ENCODE measurements at places on chromosomes 11 and 22.

DNA sequence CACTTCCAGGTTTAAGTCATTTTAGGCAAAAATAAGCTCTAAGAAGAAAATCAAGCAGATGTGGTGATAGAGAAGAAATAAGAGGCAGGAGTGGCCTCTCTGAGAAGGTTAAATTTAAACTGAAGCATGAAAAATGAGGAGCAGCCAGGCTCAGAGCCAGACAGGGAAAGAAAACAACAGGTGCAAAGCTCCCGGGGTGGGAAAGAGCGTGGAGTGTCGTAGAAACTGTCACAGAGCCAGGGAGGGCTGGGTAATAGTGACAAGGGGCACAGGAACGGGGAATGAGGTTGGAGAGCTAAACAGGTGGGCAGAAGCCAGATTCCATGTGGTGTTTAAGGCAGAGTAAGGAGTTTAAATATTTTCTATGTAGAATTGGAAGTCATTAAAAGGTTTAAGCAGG lies 132.1 kb upstream of the BLID start:
- DNase-seq = no peak

DNA sequence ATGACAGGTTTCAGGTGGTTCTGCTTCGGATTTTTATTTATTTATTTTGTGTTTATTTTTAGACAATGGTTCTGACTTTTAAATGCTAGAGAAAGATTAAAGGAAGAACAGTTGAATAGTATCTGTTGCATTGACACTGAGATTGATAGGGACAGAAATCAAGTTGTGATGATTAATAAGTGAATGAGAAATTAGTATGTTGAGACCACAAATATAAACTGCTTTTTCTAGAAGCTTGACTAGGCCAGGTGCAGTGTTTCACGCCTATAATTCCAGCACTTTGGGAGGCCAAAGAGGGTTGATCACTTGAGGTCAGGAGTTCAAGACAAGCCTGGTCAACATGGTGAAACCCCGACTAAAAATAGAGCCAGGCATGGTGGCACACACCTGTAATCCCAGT lies 65.1 kb upstream of the TNRC6B start:
- DNase-seq = no peak

DNA sequence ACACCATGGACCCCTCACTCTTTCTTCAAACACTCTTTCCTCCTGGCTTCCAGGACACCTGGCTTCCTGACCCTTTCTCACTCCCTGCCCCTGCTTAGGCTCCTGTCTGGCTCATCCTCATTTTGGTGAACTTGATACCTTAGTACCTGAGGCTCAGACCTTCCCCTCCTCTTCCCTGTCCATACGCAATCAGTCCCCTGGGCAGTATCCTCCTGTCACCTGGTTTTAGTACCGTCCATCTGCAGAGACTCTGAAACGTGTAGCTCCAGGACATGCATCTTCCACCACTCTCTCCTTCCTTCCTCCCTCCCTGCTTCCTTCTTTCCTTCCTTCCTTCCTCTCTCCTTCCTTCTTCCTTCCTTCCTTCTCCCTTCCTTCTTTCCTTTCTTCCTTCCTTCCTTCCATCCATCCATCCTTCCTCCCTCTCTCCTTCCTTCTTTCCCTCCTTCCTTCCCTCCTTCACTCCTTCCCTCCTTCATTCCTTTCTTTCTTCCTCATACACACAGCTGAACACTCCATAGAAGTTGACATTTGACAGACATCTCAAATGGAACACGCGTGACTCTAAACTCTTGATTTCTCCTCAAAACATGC lies 1488.6 kb downstream of the TBC1D22A start:
- no peak for DNase-seq

- no peak for DNase-seq
Observed at GRCh38 chr11:120011836-120012235, 126.1 kb downstream of the TRIM29 start.

DNA sequence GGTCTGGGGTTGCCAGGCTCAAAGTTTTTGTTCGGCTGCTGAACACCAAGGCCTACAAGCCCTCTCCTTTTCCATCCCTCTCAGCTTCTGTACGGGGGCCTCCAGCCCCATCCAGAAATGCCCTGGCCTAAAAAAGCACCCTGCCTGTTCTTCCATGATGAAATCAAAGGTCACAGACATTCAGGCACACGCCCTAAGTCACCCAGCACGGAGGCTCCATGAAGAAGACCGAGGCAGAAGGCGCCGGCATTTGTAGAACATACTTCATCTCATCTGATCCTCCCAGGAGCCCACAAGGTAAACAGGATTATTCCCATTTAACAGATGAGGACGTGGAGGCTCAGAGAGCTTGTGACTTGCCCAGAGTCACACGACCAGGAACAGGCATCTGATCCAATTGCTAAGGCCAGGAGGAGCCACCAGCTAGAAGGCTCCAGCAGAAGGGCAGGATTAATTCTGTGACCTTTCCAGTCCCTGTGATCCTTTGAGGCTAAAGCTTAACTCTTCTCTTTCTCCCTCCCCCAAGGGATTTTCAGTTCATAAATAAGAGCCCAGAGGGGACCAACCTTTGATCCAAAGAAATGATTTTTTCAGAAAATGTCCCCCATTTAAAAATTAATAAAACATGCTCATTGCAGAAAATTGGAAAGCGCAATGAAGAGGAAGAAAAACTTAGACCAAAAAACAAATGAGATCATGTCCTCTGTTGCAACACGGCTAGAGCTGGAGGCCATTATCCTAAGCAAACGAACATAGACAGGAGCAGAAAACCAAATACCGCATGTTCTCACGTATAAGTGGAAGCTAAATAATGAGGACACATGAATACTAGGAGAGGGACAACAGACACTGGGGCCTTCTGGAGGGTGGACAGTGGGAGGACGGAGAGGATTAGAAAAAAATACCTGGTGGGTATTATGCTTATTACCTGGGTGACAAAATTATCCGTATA lies 38.7 kb downstream of the CYTH4 start:
- DNase-seq = no peak

GRCh38 chr11:726278-727220 lies 20.5 kb downstream of the EPS8L2 start:
- DNase-seq = no peak

Data from EL (cell line).